Stimulated activated CD4-positive, alpha-beta T cell treated with anti-CD3 and anti-CD28 coated beads, Interleukin-15, amount 100 ng/mL, for 24 hours (primary cell): ENCODE measurements at places on chromosomes 1 and 21.

GRCh38 chr21:43325968-43326715, 100.8 kb downstream of the SIK1 start:
- DNase-seq = no peak

- peak; percentile 94 for DNase-seq
Measured at GRCh38 chr1:26500488-26501175, 28.4 kb downstream of the HMGN2 start.

GRCh38 chr1:182383037-182383661, 8.4 kb downstream of the GLUL start:
- DNase-seq = no peak

DNA sequence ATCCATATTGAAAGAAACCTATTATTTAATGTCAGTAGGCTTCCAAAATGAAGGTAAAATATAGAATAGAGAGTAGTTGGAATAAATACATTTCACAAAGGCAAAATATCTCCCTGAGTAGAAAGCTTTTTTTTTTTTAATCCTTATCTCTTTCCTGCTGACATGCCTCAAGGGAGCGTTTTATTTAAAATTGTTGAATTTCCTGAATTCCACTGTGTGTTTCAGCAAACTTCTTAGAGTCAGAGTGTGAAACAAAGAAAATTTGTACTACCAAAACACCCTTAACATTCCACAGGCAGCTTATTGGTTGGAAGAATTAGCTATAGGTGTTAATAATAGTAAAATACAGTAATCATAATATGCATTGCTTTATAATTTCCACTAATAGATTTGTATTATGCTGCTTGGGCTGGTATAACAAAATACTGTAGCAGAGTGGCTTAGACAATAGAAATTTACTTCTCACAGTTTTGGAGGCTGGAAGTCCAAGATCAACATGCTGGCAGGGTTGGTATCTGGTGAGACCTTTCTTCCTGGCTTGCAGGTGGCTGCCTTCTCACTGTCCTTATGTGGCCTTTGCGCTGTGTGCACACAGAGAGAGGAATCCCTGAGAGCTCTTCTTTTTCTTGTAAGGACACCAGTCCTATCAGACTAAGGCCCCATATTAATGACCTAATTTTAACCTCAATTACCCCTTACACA, 468.4 kb upstream of the C1orf87 start:
- no peak for DNase-seq

- no peak for DNase-seq
Measured at GRCh38 chr1:218865591-218865990, 308.1 kb upstream of the LYPLAL1 start.
